GM20000 (cell line): ENCODE measurements at places on chromosomes 11 and 22.

GRCh38 chr11:2114430-2115241, 24.6 kb downstream of the IGF2 start:
- DNase-seq, result no peak

DNA sequence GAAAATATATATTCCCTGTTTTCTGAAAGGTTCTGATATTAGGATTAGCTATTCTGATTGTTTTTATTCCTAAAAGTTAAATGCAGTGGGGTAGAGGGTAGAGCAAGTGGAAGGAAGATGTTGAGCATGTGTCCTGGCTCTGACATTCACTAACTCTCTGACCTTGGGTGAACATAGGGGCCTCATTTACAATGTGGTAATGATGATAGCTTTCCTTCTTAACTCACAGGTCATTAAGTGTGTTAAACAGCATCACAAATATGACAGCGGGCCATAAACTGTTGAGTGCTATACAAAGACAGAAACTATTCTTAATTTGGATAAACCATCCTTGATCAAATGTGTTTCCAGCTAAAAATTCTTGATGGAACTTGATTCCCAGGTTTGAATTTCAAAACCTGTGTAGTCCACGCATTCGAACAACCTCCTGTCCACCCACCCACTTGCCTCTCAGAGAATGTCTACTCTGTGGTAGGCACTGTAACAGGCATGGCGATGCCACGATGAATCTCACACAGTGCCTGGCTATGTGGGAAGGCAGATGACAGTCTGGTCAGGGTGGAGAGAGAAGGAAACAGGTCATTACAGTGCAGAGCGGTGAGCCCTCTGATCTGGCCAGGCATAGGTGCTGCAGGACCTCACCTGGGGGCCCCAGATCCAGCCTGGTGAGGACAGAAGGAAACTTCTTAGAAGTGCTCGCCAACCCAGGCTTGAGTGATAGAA, 19.3 kb upstream of the PEX26 start:
- no peak for DNase-seq

DNA sequence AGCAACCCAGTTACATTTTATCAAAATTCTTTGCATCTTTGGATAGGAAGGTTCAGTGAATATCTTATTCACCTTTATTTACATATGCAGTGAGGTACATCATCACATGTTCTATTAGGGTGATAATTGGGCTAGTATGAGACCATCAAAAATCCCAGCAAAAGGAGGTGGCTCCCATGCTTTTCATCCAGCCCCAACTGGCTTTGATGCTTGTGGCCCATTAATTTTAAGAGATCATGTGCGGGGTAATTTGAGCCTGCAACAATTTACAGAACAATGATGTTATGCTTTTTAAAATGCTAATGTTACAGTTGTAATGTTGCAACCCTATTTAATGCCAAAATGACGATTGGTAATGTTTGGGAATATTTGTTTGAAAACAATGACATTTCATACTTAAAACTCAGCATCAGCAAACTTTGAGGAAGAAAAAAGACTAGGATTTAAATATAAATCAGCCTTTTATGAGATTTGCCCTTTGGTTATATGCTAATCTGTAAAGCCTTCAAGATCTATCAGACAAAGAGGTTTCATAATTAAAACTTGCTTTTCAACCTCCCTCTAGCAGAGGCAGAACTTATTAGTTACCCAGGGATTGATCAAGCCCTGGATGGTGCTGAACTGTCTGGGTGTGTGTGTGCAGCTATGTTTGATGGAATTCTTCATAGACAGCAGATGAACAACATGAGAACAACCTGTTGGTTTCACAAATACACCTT, 183.5 kb upstream of the SORL1-AS1 start:
- no peak for DNase-seq

DNA sequence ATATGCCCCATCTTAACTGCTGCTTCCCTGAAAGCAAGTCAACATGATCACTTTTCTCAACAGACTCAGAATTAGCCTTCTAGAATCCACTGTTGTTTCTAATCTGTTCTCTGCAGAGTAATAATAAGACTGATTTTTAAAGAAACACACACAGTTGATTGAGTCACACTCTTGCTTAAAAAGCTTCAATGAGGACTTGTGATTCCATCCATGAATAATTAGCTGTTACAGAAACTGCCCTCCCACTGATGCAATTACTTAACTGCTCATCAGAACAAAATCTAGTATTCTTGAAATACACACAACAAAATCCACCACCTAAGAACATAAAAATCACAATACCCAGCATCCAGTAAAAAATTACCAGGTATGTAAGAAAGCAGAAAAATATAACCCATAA, 100.5 kb upstream of the TIMP3 start:
- no peak for DNase-seq

DNA sequence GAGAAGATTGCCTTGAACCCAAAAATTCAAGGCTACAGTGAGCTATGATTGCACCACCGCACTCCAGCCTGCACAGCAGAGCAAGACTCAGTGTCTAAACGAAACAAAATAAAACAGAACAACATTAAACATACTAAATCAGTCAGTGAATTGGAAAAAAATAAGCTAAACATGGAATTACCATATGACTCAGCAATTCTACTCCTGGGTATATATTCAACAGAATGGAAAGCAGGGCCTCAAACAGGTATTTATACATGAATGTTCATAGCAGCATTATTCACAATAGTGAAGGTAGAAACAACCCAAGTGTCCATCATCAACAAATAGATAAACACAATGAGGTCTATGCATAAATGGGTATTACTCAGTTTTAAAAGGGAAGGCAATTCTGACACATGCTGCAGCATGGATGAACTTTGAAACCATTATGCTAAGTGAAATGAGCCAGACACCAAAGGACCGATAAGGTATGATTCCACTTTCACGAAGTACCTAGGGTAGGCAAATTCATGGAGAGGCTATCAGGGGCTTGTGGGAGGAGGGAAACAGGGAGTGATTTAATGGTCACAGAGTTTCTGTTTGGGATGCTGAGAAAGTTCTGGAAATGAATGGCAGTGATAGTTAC, 15.5 kb downstream of the NTM start:
- no peak for DNase-seq

- no peak for DNase-seq
Observed at GRCh38 chr22:21916309-21916918, 36.2 kb downstream of the PPM1F start.

- no peak for DNase-seq
Observed at GRCh38 chr11:2147391-2147790, 8.2 kb upstream of the IGF2 start.

DNA sequence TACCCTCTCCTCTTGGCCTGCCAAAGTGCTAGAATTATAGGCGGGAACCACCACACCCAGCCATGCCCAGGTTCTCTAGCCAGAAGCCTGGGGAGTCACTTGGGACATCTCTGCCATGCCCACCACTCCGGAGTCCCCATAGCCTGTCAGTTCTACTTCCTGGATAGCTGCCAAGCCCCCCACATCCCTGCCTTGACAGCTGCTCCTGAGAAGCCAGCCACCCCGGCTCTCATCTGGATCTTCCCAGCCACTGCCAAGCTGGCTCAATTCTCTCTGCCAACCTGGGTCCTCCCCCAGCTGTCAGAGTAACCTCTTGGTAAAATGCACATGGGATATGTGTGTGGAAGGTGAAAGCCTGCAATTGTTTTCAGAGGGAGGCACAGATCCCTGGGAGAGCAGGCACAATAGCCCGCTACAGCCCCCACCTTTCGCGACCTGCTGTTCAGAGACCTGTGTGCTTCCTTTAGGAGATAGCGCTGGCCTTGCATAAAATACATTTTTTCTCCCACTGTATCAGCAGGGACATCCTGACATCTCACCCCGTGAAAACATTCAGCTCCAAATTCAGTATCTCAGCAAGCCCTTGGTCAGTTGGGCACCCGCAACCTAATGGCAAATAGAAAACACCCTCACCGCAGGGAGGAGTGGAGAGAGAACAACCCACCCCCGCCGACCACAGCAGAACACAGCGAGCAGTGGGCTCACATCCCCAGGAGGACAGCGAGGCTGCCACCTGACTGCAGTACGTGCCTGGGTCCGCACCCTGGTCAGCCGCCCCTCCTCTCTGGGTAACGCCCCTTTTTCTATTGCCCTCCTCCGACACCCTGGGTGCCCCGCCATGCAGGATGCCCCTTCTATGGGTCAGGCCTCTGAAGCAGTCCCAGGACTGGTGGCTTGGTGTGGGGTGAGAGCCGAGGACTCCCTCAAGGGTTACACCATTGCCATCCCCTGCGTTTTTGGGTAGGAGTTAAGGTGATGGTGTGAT, 1342.2 kb downstream of the BRD1 start:
- no peak for DNase-seq

GRCh38 chr22:46148336-46148735, 2.0 kb upstream of the PPARA start:
- DNase-seq, result no peak

- no peak for DNase-seq
Observed at GRCh38 chr11:71154261-71154805, 98.0 kb downstream of the SHANK2 start.

DNA sequence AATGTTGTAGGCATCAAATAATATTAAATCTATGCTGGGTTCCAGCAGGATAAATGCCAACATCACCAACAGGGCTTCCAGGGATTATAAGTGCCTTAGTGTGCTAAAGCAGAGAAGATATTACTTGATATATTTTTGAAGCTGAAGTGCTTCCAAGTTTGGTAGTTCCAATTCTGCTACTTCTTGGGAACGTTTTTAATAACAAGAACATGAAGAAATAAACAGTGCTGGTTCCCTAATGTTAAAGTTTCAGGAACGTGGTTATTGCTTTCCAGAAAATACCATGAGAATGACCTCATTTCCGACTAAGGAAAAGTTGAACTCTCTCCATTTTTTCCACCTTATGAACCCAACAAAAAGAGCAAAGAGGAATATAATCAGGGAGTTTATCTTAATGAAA, 4.6 kb upstream of the RNF185 start:
- DNase-seq, result no peak

- peak; percentile 16 for DNase-seq
Observed at GRCh38 chr11:64764040-64764611, 4.4 kb upstream of the PYGM start.

DNA sequence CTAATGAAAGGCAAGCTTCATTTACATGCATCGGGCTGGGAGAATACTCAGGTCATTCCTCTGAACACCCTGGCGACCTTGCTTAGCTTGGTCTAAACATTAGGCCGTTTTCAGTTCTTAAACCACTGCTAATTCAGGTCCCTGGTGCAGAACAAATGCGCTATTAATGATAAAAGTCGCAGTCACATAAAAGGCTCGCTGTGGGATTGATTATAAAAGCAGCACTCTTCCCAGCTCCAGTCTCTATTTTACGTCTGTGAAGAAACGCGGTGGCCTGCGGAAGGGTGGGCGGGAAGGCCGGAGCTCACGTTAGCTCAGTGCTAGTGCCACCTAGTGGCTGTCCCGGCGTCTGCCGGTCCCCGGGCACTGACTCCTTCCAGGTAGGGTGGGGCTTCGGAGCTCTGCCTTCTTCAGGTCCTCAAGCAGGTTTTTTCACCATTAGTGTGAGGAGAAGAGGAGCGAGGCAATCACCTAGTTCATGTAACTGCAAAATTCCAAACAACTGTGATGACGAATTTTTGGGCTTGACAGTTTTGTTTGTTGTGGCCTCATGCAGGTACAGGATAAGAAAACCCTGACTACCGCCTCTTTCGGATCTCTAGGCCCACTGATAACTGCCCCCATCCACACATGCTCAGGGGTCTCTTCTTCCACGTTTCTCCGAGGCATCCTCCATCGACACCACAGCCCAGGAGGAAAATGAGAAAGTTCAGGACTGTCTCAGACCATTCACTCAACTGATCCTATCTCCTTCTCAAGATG, 66.5 kb upstream of the CLMP start:
- peak; percentile 67 for DNase-seq
